ENCODE measurements at places on chromosomes 3 and 15.
A peak's percentile ranks its signal among the peaks of the same experiment; 100 is the strongest.

GRCh38 chr15:40847223-40847961, 3.5 kb downstream of the SPINT1 start:
- DNase-seq: no peak

DNA sequence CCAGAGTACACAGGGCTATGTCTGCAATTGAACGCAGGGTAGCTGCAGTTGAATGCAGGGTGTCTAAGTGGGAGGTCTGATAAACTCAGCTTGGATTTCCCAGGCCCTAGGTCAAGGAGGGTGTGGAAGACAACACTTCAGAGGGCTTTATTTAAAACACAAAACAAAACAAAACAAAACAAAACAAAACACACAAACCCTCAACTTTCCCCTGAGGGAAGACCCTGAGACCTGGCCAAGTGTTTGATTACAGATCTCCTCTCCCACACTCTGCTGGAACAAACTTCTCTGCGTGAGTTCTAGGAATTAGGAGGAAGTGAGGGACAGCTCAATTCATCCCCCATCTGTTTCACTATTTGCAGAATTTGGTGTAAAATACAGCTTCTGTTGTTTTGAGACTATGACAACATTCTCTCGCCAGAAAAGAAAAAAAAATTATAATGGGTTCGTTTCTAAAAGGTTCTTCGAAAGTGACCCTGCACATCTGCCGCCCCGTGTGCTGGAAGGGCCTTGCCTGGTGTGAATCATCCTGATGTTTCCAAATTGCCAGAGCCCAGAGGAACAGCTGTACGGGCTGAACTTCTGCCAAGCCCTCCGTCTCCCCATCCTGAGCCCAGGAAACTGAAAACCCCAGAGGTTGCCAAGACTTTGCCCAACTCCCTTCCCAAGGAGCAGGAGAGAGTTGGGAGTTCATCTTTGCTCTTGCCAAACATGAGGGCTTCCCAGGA, 73.3 kb upstream of the RAD18 start:
- peak; percentile 82 for DNase-seq

DNA sequence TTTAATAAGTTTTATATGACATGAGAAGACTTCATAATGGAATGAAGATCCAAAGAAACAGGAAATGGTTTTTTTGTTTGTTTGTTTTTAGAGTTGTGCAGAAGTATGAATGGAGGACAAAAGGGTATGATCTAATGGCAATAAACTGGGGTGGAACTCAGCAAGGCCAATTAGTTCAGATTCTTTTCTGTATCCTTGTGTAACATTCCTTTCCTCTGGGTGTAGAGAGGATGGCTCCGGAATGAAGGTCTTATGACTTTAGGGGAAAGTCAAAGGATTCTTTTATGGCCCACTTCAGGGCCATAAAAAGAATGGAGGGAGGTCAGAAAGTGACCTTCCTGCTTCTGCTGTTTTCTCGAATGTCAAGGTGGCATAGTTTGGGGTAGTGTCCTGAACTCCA, 152.6 kb downstream of the DPH6 start:
- DNase-seq: no peak

DNA sequence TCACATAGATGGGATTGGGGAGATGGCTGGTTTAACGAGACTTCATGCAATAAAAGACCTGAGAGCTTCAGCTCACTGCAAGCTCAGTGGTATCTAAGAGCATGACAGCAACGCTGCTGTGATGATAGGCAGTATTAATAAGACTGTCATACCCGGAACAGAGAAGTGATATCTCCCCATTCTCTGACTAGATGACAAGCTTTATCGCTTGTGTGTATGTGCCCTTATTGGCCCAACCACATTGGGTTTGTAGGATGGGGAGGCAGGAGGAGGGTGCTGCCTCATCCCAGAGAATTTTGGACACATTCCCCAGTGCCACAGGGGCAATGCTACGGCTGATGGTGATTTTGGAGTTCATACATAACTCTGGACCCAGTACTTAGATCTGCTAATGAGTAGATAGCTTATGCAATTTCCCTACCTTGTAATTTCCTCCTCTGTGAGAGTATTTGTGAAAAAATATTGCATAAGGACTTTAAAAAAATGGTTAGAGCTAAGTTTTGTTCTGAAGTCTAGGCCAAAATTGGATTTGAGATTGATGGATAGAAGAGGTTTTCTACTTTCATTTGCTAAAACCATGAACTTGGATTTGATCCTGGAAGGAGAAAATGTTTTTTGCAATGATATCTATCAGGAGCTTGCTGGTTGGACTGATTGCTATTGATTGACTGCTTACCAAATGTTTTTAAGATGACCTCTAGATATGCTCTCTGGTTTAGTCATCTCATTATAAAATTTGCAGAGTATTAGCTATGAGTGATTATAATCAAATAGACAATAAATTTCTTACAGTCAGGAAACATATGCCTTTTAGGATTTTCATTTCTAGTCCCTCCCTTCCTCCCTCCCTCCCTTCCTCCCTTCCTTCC, 14.0 kb upstream of the TMEM212 start:
- DNase-seq: no peak

DNA sequence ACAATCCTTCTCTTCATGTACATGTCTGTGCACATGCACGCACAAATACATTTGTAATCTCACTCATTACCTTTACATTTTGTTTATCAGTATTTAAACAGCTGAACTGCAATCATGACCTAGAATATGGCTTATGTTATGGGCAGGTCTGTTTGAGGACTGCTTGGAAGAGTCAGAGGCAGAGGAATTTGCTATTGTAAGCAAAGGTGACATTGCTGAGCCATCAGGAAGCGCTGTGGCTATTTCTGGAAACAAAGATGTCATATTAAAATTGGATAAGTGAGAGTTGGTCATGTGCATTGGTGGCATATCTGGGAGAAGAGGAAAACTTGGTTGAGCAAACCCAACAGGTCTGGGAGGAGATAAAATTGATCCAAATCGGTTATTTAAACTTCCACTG, 41.6 kb downstream of the USF3 start:
- no peak for DNase-seq

DNA sequence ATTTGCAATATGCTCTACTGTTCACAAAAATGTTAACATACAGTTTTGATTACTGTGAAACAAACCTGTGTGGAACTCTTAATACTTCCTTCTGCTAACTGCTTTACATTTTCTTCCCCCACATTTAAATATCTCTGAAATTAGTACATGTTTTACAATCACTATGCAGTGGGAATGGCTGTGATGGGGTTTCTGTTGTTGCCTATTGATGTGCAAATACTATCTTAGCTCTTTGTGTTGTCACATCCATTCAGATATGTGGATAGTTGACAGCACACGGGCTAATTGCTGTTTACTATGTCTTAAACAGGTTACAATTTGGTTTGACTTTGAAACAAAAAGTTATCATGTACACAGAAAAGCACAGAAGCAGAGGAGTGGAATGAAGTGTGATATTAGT, 95.8 kb upstream of the CCNL1 start:
- DNase-seq: no peak

DNA sequence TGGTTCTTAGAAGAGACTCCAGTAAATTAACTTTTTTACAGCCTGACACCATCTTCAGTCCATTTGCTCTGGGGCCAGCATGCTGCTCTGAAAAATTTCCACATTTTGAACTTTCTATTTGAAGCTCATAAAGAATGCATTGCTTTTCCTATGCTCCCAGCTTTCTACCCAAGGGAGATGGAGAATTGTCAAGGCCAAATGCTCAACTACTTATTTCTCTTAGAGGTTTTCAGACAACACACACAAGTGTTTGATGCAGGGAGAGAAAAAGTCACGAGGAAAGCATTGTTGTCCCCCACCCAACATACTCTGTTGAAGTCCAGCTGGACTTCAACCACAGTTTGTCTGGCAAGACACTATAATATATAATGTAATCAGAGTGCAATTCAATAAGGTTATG, 100.3 kb upstream of the CADPS start:
- no peak for DNase-seq

DNA sequence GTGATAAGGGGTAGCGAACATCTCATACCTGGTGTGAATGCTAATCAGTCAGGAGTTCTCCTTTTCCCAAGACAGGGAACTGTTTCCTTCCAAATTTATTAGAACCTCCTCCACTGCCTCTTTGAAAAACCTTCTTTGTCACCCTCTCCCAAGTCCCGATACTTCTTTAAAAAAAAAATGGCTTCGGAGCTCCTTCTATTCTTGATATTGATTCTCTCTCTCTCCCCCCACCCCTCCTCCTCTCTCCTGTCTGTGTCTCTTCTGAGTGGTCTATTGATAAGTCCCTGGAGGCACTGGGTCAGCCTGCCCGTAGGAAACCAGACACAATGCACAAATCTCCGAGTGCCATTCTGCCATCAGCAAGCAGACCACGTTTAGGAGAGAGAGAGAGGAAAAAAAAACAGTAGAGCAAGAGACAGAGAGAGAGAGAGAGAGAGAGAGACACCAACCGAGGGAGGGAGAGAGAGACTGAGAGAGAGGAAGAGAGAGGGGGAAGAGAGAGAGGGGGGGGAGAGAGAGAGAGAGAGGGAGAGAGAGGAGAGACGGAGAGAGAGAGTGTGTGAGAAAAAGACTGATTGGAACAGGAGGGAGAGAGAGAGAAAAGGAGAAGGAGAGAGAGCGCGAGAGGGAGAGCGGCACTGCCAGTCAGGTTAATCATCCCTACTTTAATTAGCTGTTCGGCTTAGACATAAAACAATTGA, 160.9 kb downstream of the TIGIT start:
- DNase-seq: no peak

DNA sequence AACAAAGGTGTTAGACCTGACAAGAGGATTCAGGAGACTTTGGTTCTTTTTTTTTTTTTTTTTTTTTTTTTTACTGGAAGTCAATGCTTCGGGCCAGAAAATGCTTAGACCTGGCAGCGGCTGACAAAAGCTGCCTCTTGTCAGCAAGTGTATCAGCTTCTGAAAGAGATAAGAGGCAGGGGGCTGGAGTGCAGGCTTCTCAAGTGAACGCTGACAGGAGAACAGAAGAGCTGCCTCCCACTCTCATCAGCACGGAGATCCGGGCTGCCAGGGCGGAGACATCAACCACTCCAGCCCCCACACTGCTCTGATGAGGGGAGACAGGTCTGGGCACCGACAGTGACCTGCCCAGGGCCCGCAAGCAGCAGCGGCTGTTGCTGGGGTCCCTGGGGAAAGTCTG, 9.4 kb upstream of the SCN5A start:
- no peak for DNase-seq

DNA sequence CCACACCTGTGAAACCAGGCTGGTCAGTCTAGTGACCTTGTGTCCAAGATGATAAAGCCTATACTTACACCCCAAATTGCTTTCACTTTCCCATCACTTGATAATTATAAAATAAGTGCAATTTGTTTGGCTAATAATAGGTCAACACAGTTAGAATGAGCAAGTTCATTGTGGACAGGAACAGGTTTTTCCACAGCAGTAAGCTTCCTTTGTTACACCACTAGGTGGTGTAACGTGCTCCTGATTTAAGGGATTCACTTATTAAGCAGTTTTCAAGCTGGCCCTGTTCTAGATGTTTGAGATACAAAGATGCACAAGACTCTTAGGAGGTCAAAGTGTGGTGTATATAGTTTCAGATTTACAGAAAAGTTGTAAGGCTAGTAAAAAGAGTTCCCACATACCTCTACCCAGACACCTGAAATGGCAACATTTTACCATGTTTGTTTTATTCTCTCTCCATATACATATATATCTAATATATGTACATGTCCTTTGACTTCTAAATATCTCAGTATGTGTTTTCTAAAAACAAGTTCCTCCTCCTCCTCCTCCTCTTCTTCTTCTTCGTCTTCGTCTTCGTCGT, 6.8 kb upstream of the MFSD1 start:
- DNase-seq: no peak

GRCh38 chr15:42033214-42033873, 12.5 kb upstream of the PLA2G4E start:
- no peak for DNase-seq

All from skin of body (tissue), 3 donors.